ENCODE measurements at places on chromosomes 1 and 21. TPM values are rescaled to one million over a fixed set of nuclear protein-coding genes. Genes with fewer than 3 reads are reported as not detected.

- H3K4me1 ChIP-seq, result no peaks in the 10 kb centered on the region
- no peaks in the 10 kb centered on the region for H3K36me3 ChIP-seq
- no peak for DNase-seq
- no peak overlapping the region for H3K4me3 ChIP-seq
- no peak overlapping the region for H3K27ac ChIP-seq
Measured at GRCh38 chr1:99650030-99650429, 4.1 kb downstream of the PALMD start.

- H3K4me3 ChIP-seq, result no peak overlapping the region
- H3K27ac ChIP-seq, result no peak overlapping the region
- DNase-seq, result no peak
- H3K4me1 ChIP-seq, result no peaks in the 10 kb centered on the region
- H3K36me3 ChIP-seq, result no peaks in the 10 kb centered on the region
- H3K27me3 ChIP-seq, result no peaks in the 10 kb centered on the region
Measured at GRCh38 chr1:59997479-59998115, 71.0 kb upstream of the CYP2J2 start.

- peaks cover 6% of the 10 kb centered on the region for H3K36me3 ChIP-seq
- no peak overlapping the region for H3K27ac ChIP-seq
- no peak for DNase-seq
- H3K4me3 ChIP-seq, result no peak overlapping the region
- H3K27me3 ChIP-seq, result no peaks in the 10 kb centered on the region
Measured at GRCh38 chr1:19776287-19776686, 23.4 kb downstream of the TMCO4 start.

DNA sequence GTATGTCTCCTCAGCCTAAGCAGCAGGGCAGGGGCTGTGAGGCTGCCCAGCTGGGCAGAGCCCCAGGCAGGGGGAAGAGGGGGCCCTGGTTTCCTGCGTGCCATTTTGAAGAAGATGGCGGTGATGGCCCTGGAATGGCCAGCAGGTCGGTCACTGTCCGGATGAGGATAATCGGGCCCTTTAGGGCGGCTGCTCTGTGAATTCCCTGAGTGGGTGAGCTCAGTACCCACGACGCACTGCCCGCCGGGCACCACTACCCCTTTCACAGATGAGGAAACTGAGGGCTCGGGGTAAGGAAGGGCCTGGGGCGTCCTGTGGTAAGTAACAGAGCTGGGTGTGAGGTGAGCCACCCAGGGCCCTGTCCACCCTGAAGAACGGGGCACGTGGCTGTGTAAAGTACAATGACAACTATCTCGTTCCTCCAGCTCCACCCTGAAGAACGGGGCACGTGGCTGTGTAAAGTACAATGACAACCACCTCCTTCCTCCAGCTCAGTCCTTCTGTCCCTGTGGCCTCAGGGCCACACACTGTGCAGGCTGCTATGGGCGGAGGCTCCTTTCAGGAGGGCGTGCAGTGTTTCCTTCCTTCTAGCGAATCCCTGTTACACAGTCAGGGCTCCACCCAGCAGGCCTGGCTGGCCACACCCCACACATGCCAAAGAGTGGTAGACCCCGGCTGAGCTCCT lies 23.2 kb downstream of the ITGB2 start:
- no peak for DNase-seq
- no peaks in the 10 kb centered on the region for H3K4me1 ChIP-seq
- peaks cover 12% of the 10 kb centered on the region for H3K36me3 ChIP-seq

LCE3D gene
- total RNA-seq, result not detected

PRAMEF7 gene
- not detected for total RNA-seq
